Activated CD4-positive, alpha-beta T cell treated with anti-CD3 and anti-CD28 coated beads for 24 hours (primary cell): ENCODE measurements at places on chromosomes 16 and 17.

DNA sequence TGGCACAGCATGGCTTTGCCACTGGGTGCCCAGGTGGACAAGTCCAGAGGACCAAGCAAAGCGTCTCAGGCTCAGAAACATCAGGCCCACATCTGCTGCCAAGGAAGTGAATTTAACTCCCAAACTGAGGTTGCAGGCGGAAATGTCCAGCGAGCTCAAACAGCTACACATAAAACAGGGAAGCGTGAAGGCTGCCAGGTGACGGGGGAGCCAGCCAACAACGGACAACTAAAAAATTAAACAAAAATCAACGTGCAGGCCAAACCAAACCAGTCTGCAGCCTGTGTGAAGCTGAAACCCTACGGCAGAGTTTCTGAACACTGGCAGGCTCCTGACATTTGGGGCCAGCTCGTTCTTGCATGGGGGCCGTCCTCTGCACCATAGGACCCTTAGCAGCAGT lies 2.5 kb downstream of the TK1 start:
- DNase-seq = no peak

DNA sequence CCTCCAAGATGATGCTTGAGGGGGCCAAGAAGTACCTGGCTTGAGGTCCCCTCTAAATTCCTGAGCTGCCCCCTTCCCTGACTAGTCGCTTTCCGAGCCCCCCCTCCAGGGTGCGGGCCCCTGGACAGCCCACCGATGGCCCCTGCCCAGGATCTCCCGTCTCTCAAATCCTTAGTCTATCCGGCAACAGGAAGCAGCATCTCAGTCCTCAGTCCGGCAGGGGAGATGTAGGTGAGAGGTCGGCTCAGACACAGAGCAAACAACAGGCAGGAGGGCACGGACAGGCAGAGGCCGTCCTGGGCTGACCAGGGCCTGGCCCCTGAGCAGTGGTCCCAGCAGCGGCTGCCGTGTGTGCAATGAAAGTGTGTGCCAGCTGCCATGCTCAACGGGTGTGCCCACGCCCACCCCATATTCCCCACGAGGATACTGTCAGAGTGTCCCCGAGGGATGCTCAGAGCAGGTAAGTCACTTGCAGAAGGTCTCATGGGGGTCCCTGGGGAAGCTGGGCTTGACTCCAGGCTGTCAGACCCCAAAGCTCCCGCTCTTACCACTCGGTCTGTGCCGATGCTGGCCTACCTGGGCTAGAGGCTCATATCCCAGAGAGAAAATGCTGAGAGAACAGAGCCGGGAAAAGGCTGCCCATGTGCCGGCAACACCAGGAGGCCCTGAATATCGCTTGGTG lies 7.2 kb downstream of the SLC43A2 start:
- DNase-seq = no peak

DNA sequence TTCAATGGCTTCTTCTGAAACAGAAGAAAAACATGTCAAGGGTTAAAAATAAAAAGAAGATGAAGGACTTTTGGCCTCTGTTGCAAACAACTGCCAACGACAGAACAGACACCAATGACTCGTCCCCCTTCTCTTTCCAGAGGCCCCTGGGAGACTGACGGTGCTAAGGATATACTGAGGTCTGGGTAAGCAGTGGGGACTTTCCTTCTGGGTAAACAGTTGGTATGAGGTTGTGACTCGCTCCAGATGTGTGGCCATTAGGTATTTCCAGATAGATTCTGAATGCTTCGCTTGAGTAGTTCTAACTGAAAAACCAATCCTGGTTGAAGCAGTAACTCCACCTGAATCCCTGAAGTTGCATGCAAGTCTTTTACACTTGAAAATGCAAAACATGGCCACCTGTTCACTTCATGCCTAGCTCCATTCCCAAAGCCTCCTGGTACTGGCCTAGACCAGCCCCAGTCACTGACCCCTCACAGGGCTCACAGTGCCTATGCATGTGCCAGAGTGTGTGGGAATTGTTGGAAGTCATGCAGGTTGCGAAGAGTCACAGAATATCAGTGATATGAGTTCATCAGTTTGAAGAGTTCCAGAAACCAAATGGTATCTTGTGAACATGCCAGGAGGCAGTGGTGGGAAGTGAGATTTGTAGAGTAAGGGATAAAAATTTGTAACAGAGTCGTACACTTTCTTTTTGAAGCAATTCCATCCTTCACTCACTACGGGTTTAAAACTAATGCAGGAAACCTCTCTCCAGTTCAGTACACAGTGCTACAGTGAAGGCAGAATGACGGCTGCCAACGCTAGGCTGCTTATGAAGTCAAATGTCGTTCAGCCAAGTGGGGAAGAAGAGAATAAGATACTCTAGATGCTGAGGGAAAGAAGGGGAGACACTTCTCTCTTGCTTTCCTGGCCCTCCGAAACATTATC lies 217.8 kb downstream of the ZFHX3 start:
- no peak for DNase-seq

- DNase-seq = no peak
Observed at GRCh38 chr17:78323826-78324390, 36.0 kb downstream of the SOCS3 start.

DNA sequence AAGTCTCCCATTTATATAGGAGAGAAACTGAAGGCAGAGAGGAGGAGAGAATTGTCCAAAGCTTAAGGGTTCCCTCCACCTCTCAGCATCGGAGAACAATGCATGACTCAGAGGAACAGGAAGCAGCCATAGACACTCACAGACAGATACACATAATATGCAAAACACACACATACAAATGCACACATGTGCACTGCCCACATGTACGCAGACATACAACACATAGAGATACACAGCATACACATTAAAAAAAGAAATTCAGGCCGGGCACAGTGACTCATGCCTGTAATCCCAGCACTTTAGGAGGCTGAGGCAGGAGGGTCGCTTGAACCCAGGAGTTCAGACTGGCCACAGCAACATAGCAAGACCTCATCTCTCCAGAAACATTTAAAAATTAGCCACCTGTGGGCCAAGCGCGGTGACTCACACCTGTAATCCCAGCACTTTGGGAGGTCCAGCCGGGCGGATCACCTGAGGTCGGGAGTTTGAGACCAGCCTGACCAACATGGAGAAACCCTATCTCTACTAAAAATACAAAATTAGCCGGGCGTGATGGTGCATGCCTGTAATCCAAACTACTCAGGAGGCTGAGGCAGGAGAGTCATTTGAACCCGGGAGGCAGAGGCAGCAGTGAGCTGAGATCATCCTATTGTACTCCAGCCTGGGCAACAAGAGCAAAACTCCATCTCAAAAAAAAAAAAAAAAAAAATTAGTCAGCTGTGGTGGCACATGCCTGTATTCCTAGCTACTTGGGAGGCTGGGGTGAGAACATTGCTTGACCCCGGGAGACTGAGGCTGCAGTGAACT lies 11.3 kb downstream of the ERAL1 start:
- DNase-seq = no peak

DNA sequence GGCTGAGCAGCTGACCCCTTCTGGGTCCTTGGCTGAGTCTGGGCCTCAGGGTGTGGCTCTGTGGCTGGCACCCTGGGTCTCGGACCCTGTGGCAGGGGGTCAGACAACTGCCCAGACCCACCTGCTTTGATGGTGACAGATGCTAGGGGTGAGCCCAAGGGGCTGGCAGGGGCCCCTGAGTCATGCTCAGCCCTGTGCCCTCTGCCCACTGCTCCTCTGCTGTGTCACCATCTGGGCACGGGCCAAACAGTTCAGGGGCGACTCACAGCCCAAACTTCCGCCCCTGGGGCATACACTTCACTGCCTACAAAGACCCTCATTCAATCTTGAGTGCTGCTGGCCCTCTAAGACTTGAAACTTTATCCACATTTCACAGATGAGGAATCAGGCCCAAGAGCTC lies 5.7 kb downstream of the ADGRG1 start:
- DNase-seq = no peak

GRCh38 chr17:42748908-42749798 lies 4.3 kb upstream of the EZH1 start:
- no peak for DNase-seq

DNA sequence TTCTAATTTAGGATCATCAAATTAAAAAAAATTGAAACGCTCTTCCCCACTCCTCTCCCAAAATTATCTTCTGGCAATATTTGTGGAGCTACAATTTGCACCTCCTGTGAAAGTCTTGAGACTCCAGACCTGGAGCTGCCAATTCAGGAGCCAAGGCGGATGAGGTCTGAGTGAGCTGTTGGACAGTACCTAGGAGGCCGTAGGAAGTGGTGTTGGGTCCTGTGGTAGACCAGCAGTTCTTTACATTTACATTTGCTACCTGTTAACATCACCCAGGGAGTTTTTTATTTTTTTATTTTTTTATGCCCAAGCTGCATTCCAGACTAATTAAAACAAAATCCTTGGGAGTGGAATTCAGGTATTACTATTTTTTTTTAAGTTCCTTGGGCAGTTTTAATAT lies 271.0 kb downstream of the PHKB start:
- no peak for DNase-seq

DNA sequence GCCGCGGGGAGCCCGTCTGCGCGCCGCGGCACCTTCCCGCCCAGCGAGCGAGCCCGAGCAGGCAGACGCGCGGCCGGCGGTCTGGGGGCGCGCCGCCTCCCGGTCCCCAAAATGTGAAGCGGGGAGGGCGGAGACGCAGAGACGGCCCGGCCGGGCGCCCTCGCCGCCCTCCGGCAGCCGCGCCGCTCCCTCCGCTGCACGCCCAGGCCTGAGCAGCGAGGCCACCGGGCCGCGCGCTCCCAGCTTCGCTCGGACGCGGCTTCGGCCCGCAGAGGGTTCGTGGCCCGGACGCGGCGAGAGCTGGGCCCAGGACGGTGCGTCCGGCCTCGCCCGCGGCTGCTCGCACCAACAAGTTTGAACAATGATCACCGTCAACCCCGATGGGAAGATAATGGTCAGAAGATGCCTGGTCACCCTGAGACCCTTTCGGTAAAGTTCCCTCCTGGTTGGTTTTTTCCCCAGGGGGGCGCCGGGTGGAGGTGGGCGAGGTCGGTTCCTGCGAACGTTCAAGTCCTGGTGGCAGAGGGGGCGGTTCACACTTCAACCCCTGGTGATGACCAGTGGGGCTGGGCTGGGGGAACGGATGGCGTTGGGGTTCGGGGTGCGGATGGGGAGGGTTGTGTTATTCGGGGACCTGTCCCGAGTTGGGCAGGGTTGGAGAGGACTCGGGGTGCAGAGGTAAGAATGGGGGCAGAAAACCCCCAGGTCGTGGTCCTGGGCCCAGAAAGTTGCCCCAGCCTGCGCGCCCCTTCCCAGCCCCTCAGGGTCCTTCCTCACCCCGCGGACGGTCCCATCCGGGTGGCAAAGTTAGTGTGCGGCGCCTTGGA lies 678 bp downstream of the MGAT5B start:
- peak; percentile 15 for DNase-seq

- DNase-seq = no peak
Observed at GRCh38 chr17:29575511-29576213, 7.2 kb downstream of the TP53I13 start.

- no peak for DNase-seq
Observed at GRCh38 chr17:6046431-6046830, 23.7 kb upstream of the WSCD1 start.

DNA sequence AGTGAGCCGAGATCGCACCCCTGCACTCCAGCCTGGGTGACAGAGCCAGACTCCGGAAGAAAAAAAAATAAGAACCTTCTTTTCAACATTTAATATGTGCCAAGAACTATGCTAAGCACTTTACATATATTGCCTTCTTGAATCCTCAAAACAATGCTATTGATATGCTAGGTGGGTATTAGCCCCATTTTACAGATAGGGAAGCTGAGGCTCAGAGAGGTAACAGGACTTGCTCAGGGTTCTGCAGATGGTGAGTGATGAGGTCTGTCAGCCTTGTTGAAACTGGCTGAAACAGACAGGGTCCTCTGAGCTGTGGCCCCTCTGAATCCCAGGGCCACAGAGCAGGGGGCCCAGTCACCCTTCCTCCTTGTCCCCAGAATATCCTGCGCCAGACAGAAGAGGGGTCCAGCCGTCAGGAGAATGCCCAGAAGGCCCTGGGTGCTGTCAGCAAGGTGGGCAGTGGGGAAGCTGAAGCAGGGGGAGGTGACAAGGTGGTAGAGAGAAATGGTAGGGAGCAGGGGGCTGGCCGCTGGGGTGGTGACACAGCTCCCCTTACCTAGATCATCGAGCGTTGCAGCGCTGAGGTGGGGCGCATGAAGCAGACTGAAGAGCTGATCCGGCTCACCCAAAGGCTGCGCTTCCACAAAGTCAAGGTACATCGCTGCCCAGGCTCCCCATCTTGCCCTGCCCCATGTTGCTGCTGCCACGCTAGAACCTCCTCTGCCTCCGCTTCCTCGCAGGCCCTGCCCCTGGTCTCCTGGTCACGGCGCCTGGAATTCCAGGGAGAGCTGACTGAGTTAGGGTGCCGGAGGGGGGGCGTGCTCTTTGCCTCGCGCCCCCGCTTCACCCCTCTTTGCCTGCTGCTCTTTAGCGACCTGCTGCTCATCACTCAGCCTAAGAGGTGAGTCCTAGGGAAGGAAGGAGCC lies 8.2 kb downstream of the ARHGEF15 start:
- no peak for DNase-seq

DNA sequence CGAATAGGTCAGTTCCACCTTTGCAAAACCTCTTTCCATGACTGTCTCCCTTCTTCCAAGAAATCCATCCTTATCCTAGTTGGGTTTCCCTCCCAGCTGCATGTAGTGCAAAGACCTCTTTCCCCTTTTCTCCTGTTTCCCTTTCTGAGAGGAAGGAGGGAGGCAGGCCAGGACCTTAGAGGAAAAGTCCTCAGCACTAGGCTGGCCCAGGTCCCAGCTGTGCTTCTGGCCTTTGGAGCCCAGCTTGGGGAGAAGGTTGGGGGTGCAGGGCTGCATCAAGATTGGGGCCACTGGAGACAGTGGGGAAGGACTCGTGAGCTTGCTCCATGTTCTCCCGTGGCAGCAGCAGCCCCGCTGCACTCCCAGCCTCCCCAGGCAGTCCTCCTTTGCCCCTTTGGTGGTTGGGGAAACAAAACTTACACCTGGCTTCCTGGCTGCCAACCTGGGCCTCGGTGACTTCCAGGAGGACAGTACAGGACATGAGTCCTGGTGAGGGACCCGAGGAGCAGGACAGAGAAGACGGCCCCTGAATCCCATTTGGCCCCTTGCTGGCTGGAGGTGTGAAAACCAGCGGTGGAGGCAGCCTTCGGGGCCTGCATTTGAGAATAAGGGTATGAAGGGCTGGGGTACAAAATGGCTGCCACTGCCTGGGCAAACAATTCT lies 481 bp downstream of the HEXIM2 start:
- DNase-seq = no peak

GRCh38 chr17:59493867-59494266 lies 71.5 kb upstream of the DHX40 start:
- DNase-seq = no peak
